ENCODE measurements at places on chromosomes 1 and 21. TPM values are rescaled to one million over a fixed set of nuclear protein-coding genes. Genes with fewer than 3 reads are reported as not detected.

GRCh38 chr1:233319272-233319671 lies 8.3 kb upstream of the MAP3K21 start:
- no peak overlapping the region for H3K4me3 ChIP-seq
- no peak for DNase-seq
- no peak overlapping the region for H3K27ac ChIP-seq
- H3K4me1 ChIP-seq, result no peaks in the 10 kb centered on the region
- H3K36me3 ChIP-seq, result peaks cover 2% of the 10 kb centered on the region

DNA sequence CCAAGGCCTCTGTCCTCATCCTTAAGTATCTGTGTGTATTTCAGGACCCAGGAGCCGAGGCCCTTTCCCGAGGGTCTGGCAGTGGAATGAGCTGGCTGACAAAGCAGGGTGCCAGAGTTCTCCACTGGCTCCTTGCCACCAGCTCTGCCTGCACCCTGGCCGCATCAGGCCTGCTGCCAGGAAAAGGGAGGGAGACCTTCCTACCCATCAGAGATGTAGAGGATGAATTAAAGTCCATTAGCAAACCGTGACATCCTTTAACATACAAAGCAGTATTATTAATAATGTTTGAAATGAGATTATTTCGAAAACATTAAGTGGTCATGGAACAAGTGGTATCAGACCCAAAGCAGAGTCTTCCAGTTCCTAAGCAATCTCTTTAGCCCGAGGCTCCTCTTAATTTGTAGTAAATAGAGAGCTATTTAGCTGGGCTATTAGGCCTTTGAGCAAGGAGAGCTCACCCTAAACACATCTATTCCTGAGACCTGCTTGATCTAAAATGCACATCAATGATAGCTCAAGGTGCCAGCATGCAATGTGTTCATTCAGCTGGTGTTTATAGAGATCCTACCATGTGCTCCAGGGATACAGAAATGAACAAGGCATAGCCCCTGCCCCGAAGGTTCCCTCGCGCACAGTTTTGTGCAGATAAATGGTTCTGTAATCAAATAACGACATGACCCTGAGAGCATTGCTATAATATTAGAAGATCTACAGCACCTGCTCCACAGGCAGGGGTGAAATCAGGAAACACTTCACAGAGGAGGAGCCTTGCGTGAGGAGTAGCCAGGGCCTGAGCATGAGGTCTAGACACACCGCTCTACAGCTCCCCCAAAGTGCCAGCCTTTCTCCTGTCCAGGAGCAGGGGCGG lies 44.0 kb downstream of the FAM163A start:
- no peaks in the 10 kb centered on the region for H3K36me3 ChIP-seq

- no peak overlapping the region for H3K4me3 ChIP-seq
- H3K36me3 ChIP-seq, result no peaks in the 10 kb centered on the region
- no peak for DNase-seq
- peaks cover 47% of the 10 kb centered on the region for H3K4me1 ChIP-seq
- no peak overlapping the region for H3K27ac ChIP-seq
Measured at GRCh38 chr21:43643193-43643592, 16.1 kb downstream of the HSF2BP start.

Gene RIMKLA
- 0.18 TPM for total RNA-seq

Measured in chondrocyte (in vitro differentiated cells).